Suprapubic skin (tissue), 4 donors: ENCODE measurements at places on chromosomes 3 and 15.

- no peak for DNase-seq
Observed at GRCh38 chr3:155701882-155702465, 42.9 kb downstream of the PLCH1 start.

DNA sequence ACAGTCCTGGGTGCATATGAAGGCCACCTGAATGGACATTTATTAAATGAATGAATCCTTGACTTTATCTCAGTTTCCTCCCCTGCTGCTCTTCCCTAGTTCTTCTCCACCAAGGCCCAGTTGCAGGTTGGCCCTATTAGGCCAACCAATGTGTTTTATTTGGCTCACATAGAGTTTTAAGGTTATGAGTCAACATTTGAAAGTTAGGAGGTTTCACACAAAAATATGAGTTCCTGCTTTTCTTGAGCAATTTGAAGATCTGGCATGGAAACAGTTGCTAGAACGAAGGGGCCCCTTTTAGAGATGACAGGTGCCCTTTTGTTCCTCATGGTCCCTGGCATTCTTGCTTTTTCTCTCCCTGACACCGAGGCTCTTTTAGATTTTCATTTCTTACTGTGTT lies 83.0 kb upstream of the PDZRN3 start:
- no peak for DNase-seq

DNA sequence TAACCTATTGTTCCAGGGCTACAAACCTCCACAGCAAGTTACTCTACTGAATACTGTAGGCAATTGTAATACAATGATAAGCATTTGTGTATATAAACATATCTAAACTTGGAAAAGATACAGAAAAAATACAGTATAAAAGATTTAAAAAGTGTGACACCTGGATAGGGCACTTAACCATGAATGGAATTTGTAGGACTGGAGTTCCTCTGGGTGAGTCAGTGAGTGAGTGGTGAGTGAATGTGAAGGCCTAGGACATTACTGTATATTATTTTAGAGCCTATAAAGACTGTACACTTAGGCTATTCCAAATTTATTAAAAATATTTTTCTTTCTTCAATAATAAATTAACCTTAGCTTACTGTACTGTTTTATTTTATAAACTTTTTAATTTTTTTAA lies 38.4 kb upstream of the SLC25A36 start:
- DNase-seq, result no peak

- DNase-seq, result no peak
Observed at GRCh38 chr3:140974900-140975299, 33.3 kb downstream of the SLC25A36 start.

DNA sequence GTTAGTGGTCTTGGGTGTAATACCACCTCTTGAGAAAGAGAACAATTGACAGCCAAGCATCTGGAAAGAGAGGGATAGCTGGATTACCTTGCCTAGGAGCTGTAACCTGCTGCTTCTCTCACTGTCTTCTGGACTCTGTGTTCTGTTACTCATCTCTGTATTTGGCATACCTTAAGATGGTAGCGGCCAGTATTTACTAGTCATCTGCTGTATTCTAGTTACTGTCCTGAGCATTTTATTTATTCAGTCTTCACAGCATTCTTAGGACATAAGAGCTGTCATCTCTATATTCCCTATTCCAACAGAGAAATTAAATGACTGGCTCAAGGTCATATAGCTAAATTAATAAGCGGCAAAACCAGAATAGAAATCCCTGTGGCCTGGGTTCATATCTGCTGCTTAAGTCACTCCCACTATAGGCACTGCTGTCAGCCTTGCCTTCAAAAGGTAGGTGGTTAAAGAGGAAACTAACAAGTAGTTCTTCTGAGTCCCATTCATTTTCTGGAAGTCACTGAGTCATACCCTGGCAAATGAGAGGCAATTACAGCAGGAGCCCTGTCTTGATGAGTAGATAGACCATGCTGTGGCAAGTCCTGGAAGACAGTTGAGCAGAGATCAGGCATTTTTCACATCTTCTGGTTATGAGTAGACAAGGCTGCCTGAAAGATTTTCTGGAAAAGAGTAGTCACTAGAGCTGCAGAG lies 68.2 kb downstream of the RAB7A start:
- DNase-seq, result no peak

DNA sequence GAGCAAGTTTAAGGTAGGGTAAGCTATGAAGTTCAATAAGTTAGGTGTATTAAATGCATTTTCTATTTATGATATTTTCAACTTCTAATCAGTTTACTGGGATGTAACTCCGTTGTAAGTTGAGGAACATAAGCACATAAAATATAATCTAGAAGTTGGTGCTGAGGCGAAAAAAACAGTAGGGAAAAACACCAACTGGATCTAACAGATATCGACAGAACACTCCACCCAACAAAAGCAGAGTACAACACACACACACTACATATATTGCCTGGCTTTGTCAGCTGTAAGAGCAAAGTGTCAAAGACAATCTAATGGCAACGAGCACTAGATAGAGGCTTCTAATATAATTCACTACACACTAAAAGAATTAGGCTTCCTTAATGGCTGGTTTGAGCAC lies 8.4 kb downstream of the PIK3R4 start:
- no peak for DNase-seq

DNA sequence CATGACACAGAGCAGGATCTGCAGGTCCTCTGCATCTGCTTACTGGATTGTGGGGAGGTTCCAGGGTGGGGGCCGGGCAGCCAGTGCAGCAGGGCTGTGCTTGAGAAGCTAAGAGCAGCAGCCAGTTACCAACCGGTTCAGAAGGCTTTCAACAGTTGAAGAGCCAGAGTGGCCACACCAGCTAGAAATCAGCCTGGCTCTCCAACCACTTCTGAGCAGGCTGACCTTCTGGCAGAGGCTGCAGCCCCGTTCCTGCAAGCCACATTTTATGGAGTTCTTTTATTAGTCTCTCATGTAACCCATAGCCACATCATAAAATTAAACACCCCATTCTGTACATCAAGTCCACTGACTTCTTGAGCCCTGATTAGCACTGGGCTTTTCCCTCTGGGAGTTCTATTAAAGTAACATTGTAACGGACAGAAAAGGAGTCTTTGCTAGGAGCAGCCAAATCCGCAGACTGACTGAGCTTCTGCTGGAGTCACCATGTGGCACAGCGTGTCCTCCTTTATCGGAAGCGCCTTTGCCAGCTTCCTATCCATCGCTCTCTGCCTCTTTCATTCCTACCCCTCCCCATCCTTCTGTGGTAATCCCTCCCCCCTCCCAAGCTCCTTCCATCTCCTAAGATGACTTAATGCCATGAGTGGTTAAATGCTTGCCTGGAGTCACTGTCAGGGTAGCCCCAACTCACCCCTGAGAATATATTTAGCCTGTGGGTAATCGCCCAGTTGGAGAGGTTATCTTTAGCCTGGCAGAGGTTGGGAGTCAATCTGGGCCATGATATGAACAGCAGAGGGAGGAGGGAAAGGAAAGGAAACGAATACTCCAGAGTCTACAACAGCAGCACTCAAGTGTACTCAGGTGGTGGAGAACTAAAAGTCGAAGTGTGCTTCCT lies 138.5 kb upstream of the HES1 start:
- no peak for DNase-seq

- DNase-seq, result no peak
Observed at GRCh38 chr15:77738441-77739302, 106.0 kb upstream of the LINGO1 start.

DNA sequence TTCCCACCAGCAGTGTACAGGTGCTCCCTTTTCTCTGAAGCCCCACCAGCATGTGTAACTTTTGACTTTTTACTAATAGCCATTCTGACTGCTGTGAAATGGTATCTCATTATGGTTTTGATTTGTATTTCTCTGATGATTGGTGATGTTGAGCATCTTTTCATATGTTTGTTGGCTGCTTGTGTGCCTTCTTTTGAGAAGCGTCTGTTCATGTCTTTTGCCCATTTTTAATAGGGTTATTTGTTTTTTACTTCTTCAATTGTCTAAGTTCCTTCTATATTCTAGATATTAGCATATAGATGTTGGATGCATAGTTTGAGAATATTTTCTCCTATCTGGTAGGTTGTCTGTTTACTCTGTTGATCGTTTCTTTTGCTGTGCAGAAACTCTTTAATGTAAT lies 14.6 kb downstream of the ACTC1 start:
- DNase-seq, result no peak

DNA sequence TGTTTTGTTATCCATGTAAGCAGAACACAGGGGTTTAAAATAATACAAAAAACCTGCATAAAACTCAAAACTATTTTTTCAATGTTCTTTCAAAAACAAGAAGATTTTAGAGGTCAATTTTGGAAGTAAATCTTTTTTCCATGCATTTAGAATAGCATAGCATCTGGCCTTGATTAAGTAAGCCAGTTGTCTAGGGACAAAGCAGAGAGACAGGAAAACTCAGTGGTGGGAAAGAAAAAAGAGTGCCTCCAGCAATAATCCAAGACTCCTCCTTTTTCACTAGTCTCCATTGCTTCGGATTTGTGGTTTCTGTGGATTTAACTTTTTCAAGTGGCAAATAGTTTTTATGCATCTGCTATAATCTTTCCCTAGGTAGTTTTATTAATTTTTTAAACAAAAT lies 88.9 kb downstream of the SUCNR1 start:
- DNase-seq, result no peak
